ENCODE measurements at places on chromosomes 2 and 18.

DNA sequence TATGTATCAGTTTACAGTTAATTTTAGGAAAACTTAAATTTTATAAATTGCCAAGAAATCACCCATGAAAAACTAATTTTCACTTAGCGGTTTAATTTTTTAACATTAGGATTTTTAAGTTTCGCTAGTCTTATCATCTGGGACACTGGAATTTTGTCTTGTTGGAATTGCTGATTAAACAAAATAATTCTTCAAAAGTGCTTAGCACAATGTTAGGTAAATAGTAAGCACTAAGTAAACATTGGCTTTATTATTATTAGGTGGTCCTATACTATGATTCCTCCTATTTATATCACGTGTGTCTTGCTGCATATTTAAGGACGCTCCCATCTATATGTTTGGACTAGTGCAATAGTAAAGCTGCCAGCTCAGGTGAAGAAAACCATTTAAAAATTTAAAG is 54.6 kb upstream of the MAP4K3 start:
- no peak for DNase-seq

DNA sequence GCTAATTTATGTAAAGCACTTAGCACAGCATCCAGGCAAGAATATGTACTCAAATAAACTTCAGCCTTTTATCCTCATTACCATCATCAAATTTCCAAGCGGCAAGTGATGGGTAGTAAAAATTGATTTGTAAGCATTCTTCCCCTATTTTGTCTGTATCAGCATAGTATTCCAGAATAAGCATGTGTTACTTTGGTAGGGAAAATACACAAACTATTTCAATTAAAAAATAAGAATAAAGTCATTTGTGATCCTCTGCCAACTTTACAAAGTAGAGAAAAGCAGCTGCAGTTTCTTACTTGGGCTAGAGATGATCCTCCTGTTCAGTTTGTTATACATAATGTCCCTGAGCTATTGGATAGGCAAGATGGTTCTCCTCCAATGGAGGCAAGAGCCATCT is 493.2 kb downstream of the ZEB2 start:
- no peak for DNase-seq

DNA sequence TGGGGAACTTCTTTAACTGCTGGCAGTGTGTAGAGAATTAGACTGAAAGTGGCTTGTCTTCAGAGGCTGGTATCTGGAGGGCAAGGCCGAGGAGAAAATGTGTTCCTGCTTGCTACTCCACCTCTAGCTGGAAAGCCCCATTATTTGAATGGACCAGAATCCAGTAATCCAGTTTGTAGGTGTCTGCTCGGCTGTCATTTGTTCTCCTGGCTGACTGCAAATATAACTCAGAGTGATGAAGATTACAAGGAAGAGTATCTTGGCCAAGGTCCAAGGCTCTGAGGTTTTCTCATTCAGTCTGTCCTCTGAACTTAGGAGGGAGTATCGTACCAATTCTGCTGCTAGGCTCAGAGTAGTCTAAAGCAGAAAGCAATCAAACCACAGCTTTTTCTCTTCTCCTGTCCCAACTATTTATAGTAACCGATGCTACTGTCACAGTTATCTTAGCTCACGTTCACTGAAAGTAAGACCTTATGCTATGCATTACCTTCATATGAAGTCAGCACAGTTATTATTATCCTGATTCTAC is 228.6 kb downstream of the SETBP1 start:
- no peak for DNase-seq

DNA sequence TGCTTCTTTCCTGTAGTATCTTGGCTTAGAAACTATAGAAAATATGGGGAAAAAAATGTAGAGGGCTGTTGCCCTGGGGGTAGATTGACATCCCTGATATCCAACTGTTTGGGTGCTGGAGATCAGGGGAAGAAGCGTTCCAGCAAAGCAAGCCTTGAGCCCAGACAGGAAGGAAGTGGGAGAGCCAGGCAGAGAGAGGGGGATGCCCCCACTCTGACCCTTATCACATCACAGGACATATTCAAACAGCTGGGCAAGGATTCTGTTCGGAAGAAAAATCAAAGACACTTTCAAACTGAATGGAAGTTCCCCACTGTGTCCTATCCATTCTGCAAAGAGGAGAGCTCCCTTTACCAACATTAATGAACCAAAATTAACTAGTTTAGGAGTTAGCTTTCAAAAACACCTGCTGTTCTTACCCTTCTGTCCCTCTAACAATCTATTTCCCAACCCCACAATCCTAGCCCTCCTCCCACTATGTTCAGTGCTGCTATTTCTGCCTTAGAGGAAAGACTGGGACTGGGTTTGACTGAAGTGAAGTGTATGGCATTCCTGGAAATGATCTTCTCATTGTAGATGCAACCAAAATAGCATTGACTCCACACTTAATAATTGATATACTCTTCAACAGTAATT is 16.9 kb upstream of the KCNG3 start:
- no peak for DNase-seq

DNA sequence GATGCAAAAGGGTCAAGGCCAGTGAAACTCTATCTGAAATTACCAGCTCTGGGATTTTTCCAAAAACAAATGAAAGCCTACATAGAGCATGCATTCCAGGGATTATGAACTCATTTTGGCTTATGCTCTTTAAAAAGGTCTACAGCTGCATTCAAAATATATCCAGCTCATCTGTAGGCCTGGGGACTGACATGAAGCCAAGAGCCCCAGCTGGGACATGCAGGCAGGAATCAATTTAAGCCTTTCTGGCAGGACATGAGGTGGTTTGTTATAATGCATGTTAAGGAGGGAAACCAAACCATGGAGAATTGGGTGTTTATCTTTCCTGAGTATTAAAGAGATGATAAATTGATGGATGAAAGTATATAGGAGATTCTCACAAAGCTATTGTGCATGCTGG is 164.5 kb downstream of the RBM43 start:
- no peak for DNase-seq

DNA sequence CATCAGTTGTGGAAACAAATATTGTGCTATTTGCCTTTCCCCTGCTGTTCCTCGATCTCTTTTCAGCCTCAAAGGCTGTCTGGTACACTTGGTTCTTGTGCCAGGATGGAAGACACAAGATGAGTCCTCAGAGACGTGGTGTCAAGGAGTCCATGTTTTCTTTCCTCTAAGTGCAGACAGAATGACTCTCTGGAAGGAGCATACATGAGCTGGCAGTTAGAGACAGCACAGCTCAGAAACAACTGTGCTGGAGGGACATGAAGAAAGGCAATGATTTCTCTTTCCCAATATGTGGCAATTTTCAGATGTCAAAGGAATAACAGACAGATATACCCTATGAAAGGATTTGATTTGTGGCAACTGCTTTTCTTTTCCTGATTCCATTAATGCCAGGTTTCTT is 162.2 kb downstream of the AFF3 start:
- DNase-seq = no peak

GRCh38 chr2:68189991-68190784 is 32.5 kb downstream of the PNO1 start:
- no peak for DNase-seq

- no peak for DNase-seq
Measured at GRCh38 chr2:240478346-240479110, 43.1 kb downstream of the GPC1 start.

DNA sequence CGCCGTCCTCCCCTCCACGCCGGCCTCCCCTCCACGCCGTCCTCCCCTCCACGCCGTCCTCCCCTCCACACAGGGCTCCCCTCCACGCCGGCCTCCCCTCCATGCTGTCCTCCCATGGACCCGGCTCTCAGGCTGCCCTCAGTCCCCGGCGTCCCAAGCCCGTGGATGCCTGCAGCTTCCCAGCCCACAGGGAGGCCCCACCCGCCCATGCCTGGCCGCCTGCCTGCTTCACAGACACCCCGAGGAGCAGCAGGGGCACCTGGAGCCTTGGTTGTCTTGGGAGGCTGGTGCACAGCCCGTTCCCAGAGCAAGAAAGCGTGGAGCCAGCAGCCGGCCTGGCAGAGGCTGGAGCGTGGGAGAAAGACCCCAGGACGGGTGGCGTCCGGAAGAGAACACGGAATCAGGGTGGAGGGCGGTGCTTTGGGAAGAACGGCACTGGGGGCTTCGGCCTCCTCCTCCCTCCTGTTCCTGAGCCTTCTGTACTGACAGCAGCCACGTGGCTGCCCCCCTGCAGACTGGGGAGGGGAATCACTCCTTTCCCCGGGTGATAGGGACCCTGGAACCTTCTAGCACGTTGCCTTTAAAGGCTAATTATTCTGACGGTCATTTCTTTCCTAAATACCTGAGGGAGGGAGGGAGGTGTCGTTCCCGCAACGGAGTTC is 26.2 kb upstream of the KCNG2 start:
- DNase-seq = no peak

DNA sequence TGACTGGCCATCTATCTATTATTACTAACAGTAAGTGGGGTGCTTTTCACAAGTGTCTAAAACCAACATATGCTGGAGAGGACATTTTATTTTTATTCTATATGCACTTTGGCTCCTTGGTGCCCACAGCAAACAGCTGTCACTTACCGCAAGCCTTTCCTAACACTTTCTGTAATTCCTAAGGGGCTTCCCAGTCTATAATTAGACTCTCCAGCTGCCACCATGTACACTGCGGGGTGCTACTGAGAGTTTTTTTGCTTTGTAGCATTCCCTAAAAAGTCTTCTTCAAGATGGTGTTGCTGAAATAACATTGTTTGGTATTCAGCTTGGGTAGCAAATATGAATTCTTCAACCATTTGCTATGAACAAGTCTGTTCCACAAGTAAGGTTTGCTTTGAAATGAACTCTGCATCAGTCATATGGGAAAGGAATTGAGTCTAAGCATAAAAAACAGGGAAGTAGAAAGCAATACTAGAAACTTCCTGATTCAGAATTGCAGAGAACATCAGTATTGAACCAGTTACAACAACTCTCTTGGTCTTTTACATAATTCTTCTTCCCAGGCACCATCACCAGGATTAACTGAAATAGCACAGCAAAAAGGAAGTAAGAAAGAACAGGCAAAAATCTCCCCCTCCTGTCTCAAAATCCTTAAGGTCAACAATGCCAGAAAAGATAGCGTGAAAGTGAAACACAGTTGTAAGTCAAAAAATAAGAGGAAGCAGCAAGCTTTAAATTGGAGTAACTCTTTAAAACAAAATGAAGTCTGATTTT is 28.6 kb downstream of the EPB41L3 start:
- no peak for DNase-seq

- no peak for DNase-seq
Measured at GRCh38 chr2:232372231-232373208, 6.0 kb upstream of the ALPP start.

GRCh38 chr2:175034716-175035115 is 29.5 kb upstream of the CHN1 start:
- no peak for DNase-seq

- no peak for DNase-seq
Measured at GRCh38 chr2:120531863-120532600, 186.1 kb downstream of the INHBB start.

GRCh38 chr2:20543469-20544152 is 96.7 kb downstream of the RHOB start:
- no peak for DNase-seq

- peak; percentile 54 for DNase-seq
Measured at GRCh38 chr18:13612196-13612997, 114.0 kb downstream of the FAM210A start.

- DNase-seq = no peak
Measured at GRCh38 chr2:136422512-136422911, 304.6 kb upstream of the CXCR4 start.

GRCh38 chr2:119710281-119710680 is 31.3 kb downstream of the TMEM177 start:
- DNase-seq = no peak

- no peak for DNase-seq
Measured at GRCh38 chr2:126359494-126359893, 296.5 kb upstream of the GYPC start.

- no peak for DNase-seq
Measured at GRCh38 chr2:164793529-164793928, 48.1 kb downstream of the COBLL1 start.

- no peak for DNase-seq
Measured at GRCh38 chr2:43774617-43775016, 778 bp downstream of the DYNC2LI1 start.

- DNase-seq = peak; percentile 35
Measured at GRCh38 chr2:100292022-100292580, 30.2 kb downstream of the LONRF2 start.

DNA sequence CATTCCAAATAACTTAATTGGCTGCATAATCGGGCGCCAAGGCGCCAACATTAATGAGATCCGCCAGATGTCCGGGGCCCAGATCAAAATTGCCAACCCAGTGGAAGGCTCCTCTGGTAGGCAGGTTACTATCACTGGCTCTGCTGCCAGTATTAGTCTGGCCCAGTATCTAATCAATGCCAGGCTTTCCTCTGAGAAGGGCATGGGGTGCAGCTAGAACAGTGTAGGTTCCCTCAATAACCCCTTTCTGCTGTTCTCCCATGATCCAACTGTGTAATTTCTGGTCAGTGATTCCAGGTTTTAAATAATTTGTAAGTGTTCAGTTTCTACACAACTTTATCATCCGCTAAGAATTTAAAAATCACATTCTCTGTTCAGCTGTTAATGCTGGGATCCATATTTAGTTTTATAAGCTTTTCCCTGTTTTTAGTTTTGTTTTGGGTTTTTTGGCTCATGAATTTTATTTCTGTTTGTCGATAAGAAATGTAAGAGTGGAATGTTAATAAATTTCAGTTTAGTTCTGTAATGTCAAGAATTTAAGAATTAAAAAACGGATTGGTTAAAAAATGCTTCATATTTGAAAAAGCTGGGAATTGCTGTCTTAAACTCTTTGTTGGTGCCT is 1.4 kb downstream of the PCBP1 start:
- DNase-seq = no peak

- no peak for DNase-seq
Measured at GRCh38 chr18:39793609-39794008, 2161.4 kb upstream of the PIK3C3 start.

GRCh38 chr2:195937176-195937575 is 131.5 kb downstream of the DNAH7 start:
- no peak for DNase-seq

DNA sequence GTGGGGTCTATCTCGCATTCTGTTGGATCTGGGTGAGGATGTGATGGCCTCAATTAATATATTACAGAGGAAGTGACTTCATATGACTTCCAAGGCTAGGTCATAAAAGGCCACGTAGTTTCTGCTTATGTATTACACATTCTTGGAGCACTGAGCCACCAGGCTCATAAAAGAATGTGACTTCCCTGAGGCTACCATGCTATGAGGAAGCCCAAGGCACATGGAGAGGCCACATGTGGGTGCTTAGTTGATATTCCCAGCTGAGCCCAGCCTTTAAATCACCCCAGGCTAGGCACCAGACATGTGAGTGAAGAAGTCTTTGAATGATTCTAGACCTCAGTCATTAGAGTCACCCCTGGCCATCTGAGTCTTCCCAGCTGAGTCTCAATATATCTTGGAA is 13.3 kb upstream of the REEP1 start:
- DNase-seq = no peak
